Testis (tissue), 5 donors: ENCODE measurements at places on chromosomes 5 and 9. TPM values are rescaled to one million over a fixed set of nuclear protein-coding genes. Genes with fewer than 3 reads are reported as not detected.
A peak's percentile ranks its signal among the peaks of the same experiment; 100 is the strongest.

TTC16 gene
- 32.7 TPM for total RNA-seq

C9orf72 gene
- 38.5 TPM for total RNA-seq

IRX4 gene
- 2.7 TPM for total RNA-seq

ABCA1 gene
- total RNA-seq = 42.0 TPM

PCDH1 gene
- 9.6 TPM for total RNA-seq

PTGER4 gene
- total RNA-seq = 10.1 TPM

NDUFB6 gene
- total RNA-seq = 61.8 TPM

ENHO gene
- 24.7 TPM for total RNA-seq

DNA sequence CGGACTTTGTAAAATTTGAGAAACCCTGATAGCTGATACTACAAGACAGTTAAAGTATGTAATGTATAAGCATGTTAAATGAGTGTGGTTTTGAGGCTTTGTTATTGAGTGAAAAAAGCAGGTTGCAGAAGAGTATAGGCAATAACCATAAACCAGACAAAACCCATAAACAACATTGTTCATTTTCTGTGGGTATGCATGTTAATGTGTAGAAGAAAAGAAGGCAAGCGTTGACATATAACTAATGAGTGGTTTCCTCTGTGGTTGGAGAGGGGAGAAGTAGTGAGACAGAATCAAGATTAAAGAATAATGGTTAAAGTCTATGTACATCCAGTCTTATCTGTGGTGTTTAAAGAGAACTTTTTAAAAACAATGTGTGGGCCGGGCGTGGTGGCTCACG lies 26.2 kb downstream of the RAD23B start:
- no peak for DNase-seq

- no peak for DNase-seq
These were observed 217.4 kb downstream of the FANCC start for GRCh38 chr9:95100071-95100627.

DNA sequence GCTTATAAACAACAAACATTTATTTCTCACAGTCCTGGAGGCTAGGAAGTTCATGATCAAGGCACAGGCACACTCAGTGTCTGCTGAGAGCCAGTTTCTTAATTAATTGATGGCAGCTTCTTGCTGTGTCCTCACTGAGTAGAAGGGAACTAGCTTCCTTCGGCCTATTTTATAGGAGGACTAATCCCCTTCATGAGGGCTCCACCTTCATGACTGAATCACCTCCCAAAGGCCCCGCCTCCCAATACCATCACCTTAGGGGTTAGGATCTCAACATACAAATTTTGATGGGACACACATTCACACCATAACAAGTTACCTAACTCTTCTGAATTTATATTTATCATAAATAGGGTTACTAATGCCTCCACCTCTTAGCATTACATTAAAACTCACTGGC lies 129.8 kb downstream of the GNAQ start:
- DNase-seq = no peak

DNA sequence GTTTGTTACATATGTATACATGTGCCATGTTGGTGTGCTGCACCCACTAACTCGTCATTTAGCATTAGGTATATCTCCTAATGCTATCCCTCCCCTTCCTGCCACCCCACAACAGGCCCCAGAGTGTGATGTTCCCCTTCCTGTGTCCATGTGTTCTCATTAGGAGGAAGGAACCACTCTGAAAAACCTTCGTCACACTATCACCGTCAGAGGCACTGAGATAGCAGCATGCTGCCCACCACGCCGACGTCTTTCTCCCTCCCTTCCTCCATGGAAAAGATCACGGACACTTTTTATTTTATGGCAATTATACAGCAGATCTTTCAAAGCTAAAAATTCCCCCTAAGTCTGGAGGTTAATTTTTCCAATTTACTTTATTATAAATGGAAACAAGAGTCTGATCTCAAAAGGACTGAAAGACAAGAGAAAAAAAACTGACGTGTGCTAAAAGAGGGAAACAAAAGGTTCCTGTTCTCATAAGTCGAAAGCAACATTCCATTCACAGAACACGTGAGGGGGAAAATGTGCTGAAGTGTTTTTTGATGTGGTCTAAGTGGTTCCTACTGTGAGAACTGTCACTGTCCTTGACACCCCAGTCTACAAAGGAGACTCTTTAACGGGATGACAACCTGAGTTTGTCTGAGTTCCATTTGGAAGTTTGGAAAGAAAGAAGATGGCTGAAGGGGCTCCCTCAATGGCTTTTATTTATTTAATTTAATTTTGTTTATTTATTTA lies 339.7 kb upstream of the IRX2 start:
- no peak for DNase-seq

DNA sequence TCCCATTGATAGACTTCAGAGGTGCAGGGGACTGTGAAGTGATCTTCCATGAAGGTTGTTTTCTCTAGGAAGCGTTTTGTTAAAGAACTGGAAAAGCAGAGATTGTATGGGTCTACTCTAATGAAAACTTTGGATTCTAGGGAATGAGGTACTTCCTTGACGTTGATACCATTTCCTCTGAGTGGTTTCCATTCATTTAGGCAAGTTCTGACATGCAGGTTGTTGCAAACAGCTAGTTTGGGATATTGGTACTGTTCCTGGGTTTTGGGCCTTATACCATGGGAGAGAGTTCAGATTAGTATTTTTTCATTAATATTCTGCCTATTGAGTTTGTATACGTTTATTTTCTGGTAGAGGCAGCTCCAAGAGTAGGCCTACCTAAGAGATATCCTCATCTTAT lies 25.7 kb downstream of the SMARCA2 start:
- no peak for DNase-seq

DNA sequence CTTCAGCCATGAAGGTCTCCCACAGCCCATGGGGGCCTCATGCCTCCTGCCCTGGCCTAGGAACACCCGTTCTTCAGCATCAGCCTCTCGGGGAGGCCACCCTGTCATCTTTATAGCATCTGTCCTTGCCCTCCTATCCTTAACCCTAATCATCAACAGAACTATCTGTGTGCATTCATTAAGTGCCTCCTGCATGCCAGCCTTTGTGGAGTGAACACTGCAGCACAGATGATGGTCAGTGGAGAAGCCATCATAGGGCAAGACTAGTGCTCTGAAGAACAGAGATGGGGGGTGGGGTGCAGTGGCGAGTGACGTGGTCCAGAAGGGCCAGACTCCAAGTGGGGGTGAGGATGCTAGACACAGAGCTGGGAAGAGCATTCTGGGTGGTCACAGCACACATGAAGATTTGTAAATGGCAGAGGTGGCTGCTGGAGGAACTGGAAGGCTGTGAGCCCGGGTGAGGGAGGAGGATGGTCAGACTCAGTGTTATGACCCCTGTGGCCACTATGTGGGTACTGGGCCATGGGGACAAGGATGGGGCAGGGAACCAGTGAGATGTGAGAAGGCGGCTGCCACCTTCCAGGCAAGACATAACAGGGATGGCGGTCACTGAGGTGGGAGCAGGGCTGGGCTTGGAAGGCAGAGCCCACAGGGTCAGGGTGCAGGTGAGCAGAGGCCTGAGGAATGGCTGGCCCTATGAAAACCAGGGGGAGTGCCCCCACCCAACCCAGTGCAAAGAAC lies 3.6 kb upstream of the CARD19 start:
- no peak for DNase-seq

DNA sequence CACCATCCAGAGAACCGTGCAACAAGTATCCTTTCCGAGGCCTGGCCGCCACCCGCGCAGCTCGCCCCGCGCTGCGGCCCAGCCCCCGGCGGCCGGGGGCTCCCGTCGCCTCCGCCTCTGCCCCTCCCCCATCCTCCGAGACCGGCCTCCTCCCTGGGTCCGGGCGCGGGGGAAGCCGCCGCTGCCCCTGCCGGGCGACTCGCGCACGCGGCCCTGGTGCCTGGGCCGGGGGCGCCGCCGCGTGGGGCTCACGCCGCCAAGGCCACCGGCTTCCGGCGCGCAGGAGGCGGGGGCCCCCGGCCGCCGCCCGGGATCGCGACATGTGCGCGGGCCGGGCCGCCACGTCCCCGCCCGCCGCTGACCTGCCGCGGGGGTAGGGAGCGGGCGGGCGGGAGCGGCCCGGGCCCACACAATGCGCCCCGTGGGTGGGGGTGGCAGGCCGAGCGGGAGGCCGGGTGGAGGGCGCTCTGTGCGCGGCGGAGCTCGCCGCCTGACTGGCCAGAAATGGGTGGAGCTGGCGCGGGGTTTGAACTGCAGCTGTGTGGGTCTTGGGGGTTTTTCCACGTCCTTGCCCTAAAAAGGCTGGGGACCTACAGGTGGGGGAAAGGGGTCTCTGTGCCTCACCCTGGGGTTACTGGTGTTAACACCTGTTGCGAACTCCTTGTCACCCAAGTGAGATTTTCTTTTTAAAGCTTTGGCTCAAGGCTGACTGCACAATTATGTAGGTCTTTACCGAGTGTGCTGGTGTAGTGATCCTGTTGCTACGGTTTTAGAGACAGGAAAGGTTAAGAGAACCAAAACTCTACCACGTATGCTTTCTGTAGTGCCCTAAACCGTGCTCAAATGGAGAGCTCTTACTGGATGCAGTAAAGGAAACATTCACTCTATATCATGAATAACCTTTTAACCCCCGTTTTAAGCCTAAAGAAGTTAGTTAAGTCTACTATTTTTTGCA lies 32.3 kb downstream of the TNPO1 start:
- DNase-seq = peak; percentile 64

- no peak for DNase-seq
These were observed 65.8 kb downstream of the NDUFAF2 start for GRCh38 chr5:61010467-61011454.

GRCh38 chr5:149719666-149720065 lies 10.4 kb upstream of the PPARGC1B start:
- DNase-seq = peak; percentile 58

GRCh38 chr5:103598997-103599566 lies 36.5 kb upstream of the NUDT12 start:
- DNase-seq = no peak

DNA sequence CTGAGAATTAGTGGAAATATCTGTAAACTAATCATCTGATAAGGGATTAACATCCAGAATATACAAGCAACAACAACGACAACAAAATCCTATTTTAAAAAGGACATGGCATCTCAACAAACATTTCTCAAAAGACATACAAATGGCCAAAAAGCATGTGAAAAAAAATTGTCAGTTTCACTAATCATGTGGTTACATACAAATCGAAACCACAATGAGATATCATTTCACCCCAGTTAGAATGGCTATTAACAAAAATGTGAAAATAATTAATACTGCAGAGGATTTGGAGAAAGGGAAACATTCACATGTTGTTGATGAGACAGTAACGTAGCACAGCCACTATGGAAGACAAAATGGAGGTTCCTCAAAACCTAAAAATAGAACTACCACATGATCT lies 69.5 kb downstream of the ERP44 start:
- DNase-seq = no peak

GRCh38 chr5:111694133-111694532 lies 62.9 kb downstream of the NREP start:
- no peak for DNase-seq

- DNase-seq = no peak
These were observed 461.3 kb downstream of the TMEM232 start for GRCh38 chr5:110265162-110265561.

DNA sequence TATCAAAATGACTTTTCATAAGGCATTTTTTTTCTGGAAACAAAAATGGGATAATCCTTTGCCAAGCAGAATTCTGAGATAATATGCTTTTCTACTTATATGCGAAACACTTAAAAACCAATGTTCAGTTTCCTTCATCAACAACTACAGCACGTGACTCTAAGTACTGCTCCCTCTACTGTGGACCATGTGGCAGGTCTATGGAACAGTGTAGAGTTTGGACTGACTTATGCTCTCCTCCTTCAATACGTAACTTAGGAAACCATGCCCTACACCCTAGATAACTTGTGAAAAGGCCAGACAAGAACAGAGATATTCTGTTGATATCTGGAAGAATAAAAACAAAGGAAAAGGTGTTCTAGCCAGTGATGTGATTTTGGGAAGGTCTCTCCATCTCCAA lies 111.3 kb upstream of the GNA14 start:
- no peak for DNase-seq

DNA sequence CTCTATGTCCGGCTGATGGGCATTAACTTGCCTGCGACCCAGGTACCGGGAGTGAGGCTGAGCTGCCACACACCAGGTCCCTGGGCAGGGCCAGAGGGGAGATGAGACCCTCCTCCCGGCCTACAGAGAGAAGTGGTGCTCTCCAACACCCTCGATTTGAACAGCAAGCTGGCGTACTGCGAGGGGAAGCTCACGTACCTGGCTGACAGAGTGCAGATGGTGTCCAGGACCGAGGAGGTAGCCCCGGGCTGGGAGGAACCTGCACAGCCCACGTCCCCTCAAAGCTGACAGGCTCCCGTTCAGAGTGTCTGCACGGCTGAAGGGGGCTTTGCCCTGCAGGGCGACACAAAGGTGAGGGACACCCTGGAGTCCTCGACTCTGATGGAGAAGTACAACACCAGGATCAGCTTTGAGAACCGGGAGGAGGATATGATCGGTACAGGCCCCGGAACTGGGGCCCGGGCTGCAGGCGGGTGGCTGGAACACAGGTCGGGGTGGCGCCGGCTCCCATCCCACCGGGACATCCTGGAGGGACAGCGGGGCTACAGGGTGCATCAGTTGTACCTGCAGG lies 1.0 kb upstream of the RABL6 start:
- DNase-seq = no peak

- DNase-seq = no peak
These were observed 108.2 kb downstream of the AUH start for GRCh38 chr9:91253488-91253887.

- no peak for DNase-seq
These were observed 1542.2 kb upstream of the CDH9 start for GRCh38 chr5:28580616-28581015.
